ENCODE measurements at places on chromosomes 5 and 9.

GRCh38 chr9:105191508-105192121 lies 52.8 kb upstream of the SLC44A1 start:
- DNase-seq = no peak

DNA sequence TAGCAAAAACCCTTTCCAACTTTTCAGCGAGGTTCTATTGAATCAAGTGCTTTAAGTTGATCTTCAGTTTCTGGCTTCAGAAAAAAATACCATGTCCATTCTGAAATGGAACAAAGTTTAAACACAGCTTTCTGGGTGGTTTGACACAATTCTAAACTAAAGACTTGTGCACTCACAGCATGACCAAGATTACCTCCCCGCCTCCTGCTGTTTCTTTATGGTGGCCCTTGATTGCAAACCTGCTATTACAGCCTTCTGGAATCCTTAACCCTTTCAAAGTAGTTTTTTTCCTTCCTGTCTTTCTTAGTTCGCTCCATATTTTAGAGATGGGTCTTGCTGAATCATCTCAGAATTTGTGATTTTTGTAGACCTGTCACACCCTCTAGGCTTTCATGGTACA lies 135.9 kb upstream of the FBN2 start:
- no peak for DNase-seq

GRCh38 chr9:130636648-130637020 lies 27.8 kb upstream of the PRDM12 start:
- DNase-seq = no peak

- DNase-seq = no peak
Measured at GRCh38 chr9:109730228-109730627, 49.8 kb upstream of the PALM2AKAP2 start.
